Stimulated activated CD8-positive, alpha-beta memory T cell treated with anti-CD3 and anti-CD28 coated beads, Interleukin-4, amount 100 ng/mL, for 1 hour (primary cell): ENCODE measurements at places on chromosomes 11 and 22.

GRCh38 chr22:46238541-46238940, 11.6 kb downstream of the CDPF1 start:
- no peak for DNase-seq

DNA sequence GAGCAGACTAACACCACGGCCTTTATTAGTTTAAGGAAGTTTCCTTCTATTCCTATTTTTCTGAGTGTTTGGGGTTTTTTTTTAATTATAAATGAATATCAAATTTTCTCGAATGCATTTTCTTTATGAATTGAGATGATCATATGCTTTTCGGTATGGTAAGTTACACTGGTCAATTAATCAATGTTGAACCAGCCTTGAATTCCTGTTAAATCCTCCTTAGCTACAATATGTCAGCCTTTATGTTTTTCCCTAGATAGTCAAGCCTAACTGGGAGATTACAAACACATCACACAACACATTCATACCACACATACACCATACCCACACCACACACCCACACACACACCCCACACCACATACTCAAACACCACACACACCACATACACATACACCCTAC, 247.6 kb downstream of the BRD1 start:
- no peak for DNase-seq

DNA sequence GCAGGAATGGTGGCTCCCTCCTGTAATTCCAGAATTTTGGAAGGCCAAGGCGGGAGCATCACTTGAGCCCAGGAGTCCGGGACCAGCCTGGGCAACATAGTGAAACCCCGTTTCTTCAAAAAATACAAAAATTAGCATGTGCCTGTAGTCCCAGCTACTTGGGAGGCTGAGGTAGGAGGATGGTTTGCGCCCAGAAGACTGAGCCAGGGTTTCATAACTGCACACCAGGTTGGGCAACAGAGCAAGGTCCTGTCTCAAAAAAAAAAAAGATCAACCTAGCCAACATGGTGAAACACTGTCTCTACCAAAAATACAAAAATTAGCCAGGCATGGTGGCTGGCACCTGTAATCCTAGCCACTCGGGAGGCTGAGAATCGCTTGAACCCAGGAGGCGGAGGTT, 6.4 kb downstream of the A4GALT start:
- no peak for DNase-seq

- DNase-seq: no peak
Observed at GRCh38 chr11:78259777-78260487, 71.2 kb downstream of the USP35 start.

DNA sequence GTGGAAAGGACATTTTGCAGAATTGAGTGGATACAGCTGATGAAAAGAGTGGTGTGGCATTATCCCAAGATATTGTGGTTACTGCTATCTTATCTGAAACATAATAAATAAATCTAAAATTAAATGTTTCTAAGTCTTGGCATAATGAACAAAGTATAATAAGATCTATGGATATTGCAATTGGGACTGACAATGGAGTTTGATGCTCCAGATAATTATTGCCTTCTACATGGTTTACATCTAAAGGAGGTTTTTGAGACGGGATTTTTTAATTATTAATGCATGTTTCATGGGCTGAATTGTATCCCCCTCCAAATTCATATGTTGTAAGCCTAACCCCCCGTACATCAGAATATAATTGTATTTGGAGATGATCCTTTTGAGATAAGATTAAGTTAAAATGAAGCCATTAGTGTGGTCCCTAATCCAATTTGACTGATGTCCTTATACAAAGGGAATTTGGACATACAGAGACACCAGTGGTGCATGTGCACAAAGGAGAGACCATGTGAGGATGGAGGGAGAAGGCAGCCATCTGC, 198.5 kb downstream of the MSANTD4 start:
- DNase-seq: no peak

DNA sequence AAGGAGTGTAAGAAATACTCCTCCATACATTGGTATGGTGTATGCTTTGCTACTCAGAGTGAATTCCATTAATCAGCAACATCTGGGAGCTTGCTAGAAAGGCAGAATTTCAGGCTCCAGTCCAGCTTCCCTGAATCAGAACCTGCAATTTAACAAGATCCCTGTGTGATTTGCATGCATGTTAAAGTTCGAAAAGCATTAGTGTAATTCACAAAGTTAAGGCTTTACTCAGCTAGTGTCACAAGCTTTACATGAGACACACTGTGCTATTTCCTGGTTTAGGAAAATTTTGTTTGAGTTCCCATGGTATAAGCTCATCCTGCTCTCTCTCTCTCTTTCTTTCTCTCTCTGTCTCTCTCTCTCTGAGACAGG, 37.0 kb upstream of the HEPHL1 start:
- no peak for DNase-seq
